Ascending aorta (tissue), 2 donors: ENCODE measurements at places on chromosomes 2 and 18.

GRCh38 chr2:43165378-43166069, 60.9 kb downstream of the ZFP36L2 start:
- no peak for DNase-seq

- DNase-seq, result no peak
Observed at GRCh38 chr18:79250301-79250981, 145.3 kb upstream of the NFATC1 start.

- DNase-seq, result no peak
Observed at GRCh38 chr2:132760405-132760804, 90.4 kb upstream of the LYPD1 start.

DNA sequence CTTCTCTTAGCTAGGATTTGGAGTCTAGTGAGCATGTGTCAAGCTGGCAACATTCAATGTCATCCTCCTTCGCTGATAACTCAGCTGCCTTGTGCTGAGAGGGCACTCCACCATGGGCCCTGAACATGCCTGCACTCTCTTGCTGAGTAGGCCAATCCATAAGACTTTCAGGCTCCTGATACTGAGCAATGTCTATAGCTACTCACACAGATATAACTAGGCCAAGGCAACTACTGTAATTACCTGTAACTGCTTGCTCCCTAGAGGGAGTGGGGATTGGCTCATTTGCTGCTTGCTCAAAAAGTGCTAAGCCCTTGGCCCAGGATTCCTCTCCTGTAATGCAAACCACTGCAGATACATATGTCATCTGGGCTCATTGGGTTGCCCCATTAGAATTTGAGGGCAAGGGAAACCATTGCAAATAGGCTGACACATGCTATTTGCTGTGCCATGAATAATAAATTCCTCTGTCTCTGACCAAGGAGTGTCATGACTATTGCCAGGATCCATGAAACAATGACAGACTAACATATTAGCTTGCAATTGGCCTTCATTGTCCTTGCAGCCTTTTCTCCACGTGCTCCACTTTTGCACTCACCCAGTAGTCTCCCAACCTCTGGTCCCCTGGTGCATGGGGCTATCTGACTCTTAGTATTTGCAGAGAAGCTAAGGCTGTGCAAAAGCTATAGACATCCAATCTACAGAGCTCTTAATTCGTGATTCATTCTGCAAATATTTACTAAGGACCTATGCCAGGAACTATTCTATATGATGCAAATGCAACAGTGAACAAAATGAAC, 36.9 kb upstream of the BMPR2 start:
- DNase-seq, result no peak

- no peak for DNase-seq
Observed at GRCh38 chr2:168137510-168138180, 109.8 kb downstream of the STK39 start.
